Cardiac fibroblast (primary cell): ENCODE measurements at places on chromosomes 12 and 14.

GRCh38 chr14:88380405-88380804, 5.1 kb upstream of the SPATA7 start:
- DNase-seq = peak; percentile 40

- DNase-seq = no peak
Observed at GRCh38 chr14:79992407-79993198, 218.7 kb downstream of the DIO2 start.

DNA sequence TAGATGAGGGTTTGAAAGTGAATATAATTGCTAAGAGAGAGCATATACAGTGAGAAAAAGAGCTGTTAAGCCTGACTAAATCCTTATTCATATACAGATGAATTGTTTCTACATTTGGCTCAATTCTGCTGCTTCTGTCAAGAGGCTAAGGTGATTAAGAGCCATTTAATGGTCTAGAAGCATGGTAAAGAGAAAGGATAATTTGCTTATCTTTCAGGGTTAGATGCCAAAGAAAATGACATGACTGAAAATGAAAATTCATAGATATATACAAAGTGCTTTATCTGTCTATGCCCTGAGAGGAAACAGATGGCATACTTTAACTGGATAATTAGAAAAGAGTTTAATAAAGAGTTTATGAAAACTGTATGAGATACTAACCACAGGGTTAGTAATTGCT, 834.9 kb downstream of the SLC6A15 start:
- no peak for DNase-seq

DNA sequence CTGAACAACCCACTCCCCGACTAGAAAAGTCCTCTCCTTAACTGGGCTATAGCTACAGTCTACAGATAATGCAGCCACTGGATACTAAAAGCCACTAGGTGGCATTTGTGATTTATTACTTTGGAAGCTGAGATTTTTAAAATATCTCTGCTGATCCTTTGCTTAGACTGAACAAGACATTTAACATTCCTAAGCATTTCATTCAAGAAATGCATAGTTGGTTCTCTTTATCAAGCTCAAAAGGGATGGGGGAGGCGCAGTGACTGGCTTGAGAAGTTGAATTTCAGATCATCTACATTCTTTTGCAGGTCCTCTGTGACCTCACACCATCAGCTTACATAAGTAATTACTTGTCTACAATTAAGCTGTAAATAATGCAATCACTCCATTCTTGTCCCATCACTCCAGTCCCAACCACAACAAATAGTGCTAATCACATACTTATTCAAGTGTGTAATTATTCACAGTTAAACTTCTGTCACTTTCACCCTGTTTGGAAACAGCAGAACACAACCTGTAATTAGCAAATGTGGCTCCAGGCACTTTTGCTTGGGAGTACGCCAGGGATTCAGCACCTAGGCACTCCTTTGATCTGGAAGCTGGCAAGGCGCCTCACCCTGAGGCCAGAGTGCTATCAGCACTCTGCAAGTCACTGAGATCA, 203.6 kb downstream of the NOVA1 start:
- DNase-seq = peak; percentile 64
